RPMI8226 (cell line): ENCODE measurements at places on chromosomes 7 and 10.

DNA sequence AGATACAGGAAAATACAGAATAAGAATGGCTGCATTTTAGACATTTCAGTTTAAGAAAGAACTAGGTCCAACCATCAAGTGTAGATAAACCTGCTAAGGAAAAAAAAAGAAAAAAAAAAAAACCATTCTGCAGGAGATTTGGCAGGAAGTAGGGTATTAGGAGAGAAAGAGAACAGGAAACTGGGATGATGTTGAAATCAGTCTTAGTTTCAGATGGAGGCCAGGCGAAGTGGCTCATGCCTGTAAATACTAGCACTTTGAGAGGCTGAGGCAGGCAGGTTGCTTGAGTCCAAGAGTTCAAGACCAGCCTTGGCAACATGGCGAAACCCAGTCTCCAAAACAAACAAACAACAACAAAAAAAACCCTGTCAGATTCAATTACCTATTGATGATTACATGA lies 120.2 kb downstream of the RAB11FIP2 start:
- no peak for DNase-seq

- DNase-seq = peak; percentile 31
Measured at GRCh38 chr7:88789480-88790064, 6.0 kb downstream of the TEX47 start.

- no peak for DNase-seq
Measured at GRCh38 chr7:2065528-2065927, 167.2 kb downstream of the MAD1L1 start.

DNA sequence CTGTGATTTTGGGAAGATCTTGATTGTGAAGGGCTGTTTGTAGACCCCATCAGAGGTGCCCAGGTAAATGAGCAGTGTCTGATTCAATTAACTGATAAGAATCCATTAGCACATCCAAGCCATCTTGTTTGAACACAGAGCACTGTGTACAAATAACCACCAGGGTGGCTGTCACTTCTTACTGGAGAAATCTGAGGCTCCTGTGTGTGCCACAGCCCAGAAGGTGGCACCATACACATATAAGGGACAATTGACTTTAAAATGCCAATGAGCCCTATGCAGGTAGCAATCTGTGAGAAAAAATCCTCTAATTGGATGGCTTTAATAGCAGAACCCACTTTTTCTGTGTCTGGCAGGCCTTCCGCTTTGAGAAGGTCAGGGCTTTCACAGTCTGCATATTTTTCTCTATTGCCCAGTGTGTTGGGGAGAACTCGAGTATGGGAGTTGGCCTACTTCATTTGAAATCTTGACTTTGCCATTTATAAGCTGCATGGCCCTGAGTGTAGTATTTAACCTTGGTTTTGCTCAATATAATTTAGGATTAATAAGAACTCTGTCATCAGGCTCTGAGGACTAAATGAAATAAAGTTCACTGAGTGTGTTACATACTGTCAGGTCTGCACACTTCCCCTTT lies 517.4 kb downstream of the CCSER2 start:
- peak; percentile 38 for DNase-seq

- no peak for DNase-seq
Measured at GRCh38 chr10:20596065-20596755, 300.9 kb downstream of the NEBL start.

- no peak for DNase-seq
Measured at GRCh38 chr10:12394241-12395033, 45.1 kb downstream of the CAMK1D start.

- no peak for DNase-seq
Measured at GRCh38 chr7:66500087-66500486, 128.6 kb upstream of the KCTD7 start.
